ENCODE measurements at places on chromosomes 16 and 17. TPM values are rescaled to one million over a fixed set of nuclear protein-coding genes. Genes with fewer than 3 reads are reported as not detected.

Gene TOX3
- total RNA-seq: not detected

Gene NPTX1
- total RNA-seq: 0.93 TPM

Gene TMC8
- total RNA-seq: 126 TPM

Gene GLP2R
- total RNA-seq: not detected

- H3K36me3 ChIP-seq: no peaks in the 10 kb centered on the region
- no peak for DNase-seq
- H3K4me1 ChIP-seq: peaks cover 25% of the 10 kb centered on the region
These were observed 58.1 kb downstream of the SLFN11 start for GRCh38 chr17:35315283-35315682.

- peaks cover 4% of the 10 kb centered on the region for H3K27me3 ChIP-seq
- H3K4me1 ChIP-seq: peaks cover 10% of the 10 kb centered on the region
- H3K27ac ChIP-seq: peak overlapping the region; percentile 92
- DNase-seq: no peak
- peak overlapping the region; percentile 81 for H3K4me3 ChIP-seq
- no peaks in the 10 kb centered on the region for H3K36me3 ChIP-seq
These were observed 3.8 kb downstream of the HOXB2 start for GRCh38 chr17:48541036-48541576.
